Heart left ventricle (tissue), 16 donors: ENCODE measurements at places on chromosomes 5 and 9. TPM values are rescaled to one million over a fixed set of nuclear protein-coding genes. Genes with fewer than 3 reads are reported as not detected.

The PCDHB4 gene
- 1.2 TPM for total RNA-seq

The MOB3B gene
- 1.1 TPM for total RNA-seq

The GPR150 gene
- not detected for total RNA-seq

The SPATA31C1 gene
- not detected for total RNA-seq

The ACOT12 gene
- total RNA-seq, result not detected

The OCLN gene
- total RNA-seq, result 2.0 TPM

The PCDH12 gene
- 16.6 TPM for total RNA-seq

The ARHGAP26 gene
- total RNA-seq, result 31.5 TPM

The ZDHHC21 gene
- 8.7 TPM for total RNA-seq

The ZBED3 gene
- 6.5 TPM for total RNA-seq

The HRCT1 gene
- total RNA-seq, result 0.97 TPM

The NPR2 gene
- total RNA-seq, result 22.9 TPM

The MLANA gene
- total RNA-seq, result not detected

The SVEP1 gene
- 7.5 TPM for total RNA-seq

The DMRT3 gene
- total RNA-seq, result not detected

The LECT2 gene
- not detected for total RNA-seq

The ARSI gene
- 0.95 TPM for total RNA-seq

The CSF1R gene
- total RNA-seq, result 20.5 TPM

The SMAD5 gene
- 36.4 TPM for total RNA-seq

The ZER1 gene
- 54.6 TPM for total RNA-seq

The PCA3 gene
- total RNA-seq, result not detected

The SPATA31D4 gene
- total RNA-seq, result not detected

The ADAMTS16 gene
- total RNA-seq, result not detected

The HTR1A gene
- total RNA-seq, result not detected

The ANXA2R gene
- total RNA-seq, result 1.7 TPM

The PAEP gene
- not detected for total RNA-seq

The GZMA gene
- total RNA-seq, result 0.32 TPM

The RIMOC1 gene
- total RNA-seq, result 21.6 TPM

The GOLGA2 gene
- 93.7 TPM for total RNA-seq

The DNAJB5 gene
- 59.5 TPM for total RNA-seq
